Caco-2 (cell line): ENCODE measurements at places on chromosomes 2 and 18.

DNA sequence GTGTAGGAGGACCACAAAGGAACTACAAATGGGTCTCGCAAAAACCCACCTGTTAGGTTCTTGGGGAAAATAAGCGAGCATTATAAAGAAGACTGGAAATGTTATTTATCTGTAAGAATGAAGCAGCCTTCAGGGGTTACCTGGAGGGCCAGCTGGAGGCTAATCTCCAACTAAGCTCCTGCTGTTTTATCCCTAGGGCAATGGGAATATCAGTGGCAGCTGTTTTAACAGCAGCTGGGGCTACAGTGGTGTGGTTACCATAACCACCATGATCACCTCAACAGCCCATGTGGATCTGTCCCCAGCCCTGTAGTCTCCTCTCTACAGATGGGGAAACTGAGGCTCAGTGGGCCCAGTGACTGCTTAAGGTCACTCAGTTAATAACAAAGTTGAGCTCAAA, 108.1 kb downstream of the FTCDNL1 start:
- no peak for DNase-seq

DNA sequence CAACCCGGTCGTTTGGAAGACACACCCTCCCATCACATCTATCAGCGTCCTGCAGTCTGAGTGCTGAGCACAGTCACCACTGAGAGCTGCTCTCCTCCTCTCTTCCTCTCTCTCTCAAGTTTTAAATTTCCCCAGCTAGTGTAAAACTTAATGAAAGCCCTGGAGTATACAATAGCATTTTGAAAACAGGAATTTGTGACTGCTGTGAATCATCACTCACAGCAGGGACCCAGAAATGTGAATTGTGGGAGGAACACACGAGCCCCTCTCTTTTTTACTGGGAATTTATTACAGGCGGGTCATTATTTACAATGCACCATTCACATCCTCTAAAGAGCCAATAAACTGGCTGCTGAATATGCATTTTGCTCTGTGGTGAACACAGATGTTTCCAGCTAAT, 185.0 kb upstream of the SMIM21 start:
- no peak for DNase-seq

DNA sequence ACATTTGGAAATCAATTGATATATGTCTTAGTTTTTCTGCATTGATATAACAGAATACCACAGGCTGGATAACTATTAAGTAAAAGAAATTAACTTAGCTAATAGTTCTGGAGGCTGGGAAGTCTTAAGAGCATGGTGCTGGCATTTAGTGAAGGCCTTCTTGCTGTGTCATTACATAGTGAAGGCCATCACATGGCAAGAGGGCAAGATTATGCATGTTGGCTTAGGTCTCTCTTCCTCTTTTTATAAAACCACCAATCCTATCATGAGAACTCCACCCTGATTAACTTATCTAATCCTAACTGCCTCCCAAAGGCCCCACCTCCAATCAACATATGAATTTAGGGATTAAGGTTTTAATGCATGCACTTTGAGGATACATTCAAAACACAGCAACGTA, 225.5 kb upstream of the VRK2 start:
- DNase-seq: no peak

GRCh38 chr18:69216321-69216720, 184.4 kb upstream of the DOK6 start:
- no peak for DNase-seq

DNA sequence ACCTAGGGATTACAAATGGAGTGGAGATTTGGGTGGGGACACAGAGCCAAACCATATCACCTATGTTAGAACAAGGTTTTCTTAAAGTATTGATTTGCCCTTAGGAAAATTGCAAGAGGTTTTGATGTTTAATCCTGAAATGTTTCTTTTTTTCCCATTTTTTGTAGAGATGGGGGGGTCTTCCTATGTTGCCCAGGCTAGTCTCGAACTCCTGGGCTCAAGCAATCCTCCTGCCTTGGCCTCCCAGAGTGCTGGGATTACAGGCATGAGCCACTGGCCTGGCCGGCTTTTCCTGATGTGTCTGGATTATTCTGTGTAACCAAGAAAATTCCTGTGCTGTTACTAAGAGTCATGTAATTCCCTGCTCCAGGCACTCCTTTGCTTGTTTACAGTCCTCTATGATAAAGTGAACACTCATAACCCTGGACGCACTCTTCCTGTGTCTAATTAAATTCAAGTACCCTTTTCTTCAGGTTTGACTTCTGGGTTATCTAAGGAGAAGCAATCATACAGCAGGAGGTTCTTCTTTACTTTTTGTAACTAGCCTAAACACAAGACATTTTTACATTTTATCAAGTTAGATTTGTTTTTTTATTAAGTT, 15.0 kb upstream of the CTDP1 start:
- no peak for DNase-seq

- no peak for DNase-seq
These were observed 116.8 kb upstream of the SERPINE2 start for GRCh38 chr2:224155896-224156295.

DNA sequence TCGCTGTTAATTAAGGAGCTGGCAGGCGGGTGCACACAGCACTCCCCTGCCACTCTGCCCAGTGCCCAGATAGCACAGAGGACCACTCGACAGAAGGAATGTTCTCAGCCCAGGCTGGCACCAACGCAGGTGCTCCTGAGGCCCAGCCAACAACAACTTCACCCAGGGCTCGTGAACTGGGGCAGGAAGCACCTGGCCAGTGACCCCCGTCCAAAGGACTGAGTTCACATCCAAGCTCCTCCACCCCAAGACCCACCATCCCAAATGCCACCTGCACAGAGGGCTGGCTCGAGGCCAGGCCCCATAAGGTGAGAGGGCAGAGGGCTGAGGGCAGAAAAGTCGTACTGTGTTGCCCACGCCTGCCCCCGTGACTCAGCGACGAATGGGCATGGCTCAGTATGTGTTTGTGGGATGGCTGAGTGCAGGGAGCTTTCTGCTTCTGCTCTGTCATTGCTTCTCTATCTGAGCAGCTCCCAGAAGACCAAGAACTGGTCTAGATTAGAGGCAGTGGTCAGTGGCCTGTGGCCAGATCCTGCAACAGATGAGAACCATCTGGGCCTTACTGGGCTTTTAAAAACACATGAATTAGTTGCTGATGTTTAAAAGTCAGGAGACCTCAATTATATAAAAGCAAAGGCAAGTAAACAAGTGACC, 68.4 kb downstream of the POLR1A start:
- DNase-seq: no peak
